SIG-M5 (cell line): ENCODE measurements at places on chromosomes 4 and X.

GRCh38 chr4:22721204-22721603 lies 28.5 kb downstream of the GBA3 start:
- DNase-seq, result no peak

DNA sequence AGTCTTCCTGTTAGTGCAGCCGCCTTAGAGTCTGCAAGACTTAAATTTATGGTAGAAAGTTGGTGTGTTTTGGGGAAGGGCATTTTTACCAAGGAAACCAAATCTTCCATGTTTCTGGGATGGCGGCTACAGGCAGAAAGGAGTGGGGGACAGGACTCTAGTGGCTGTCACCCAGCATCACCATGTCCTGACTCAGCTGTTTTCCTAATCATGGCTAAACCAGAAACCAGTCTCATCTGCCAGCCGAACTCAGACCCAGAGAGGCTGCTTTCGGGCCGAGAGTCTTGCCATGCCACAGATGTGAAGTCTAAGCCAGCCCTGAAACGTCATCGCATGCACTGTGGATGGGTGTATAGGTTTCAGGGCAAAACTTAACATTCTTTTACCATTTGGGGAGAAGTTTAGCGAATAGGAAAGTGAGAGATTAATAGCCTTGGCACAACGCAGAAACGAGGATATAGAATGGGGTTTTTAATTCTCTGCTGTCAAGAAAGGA lies 109.6 kb downstream of the ENPP6 start:
- DNase-seq, result no peak

DNA sequence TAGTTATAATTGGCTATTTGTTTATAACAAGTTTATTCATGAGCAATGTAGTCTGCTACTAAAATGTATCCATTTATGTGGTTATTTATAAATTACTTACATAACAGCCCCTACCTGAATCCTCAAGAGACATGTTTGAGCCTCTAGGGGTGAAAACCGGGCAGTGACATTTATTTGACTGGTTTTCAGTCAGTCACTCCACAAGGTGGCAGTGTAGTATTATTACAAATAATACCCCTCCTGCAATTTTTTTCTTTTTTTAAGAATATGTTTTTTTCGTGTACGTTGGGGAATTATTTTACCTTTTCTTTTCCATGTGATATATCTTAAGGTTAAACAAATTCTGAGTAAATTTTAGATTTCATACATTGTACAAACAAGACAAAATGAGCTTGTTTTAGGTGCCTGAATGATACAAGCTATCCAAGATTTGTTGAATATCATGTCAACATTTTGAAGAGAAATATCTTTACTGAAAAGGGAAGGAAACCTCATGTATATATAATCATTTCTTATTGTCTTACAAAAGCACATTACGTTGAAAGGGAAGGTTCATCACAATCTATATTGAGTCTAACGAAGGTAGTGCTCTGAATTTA lies 598.7 kb upstream of the TECRL start:
- no peak for DNase-seq

- no peak for DNase-seq
Measured at GRCh38 chr4:1234811-1235292, 14.1 kb downstream of the CTBP1 start.

- no peak for DNase-seq
Measured at GRCh38 chr4:163755013-163755412, 260.5 kb downstream of the TMA16 start.

DNA sequence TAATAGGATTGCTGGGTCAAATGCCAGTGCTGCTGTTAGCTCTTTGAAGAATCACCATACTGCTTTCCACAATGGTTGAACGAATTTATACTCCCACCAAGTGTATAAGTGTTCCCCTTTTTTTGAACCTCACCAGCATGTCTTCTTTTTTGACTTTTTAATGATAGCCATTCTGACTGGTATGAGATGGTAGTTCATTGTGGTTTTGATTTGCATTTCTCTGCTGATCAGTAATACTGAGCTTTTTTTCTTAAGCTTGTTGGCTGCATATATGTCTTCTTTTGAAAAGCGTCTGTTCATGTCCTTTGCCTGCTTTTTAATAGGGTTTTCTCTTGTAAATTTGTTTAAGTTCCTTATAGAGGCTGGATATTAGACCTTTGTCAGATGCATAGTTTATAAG lies 14.8 kb downstream of the USP38 start:
- DNase-seq, result no peak

GRCh38 chr4:19386786-19387185 lies 864.9 kb upstream of the SLIT2 start:
- DNase-seq, result no peak

GRCh38 chr4:16684097-16684496 lies 214.3 kb downstream of the LDB2 start:
- no peak for DNase-seq

DNA sequence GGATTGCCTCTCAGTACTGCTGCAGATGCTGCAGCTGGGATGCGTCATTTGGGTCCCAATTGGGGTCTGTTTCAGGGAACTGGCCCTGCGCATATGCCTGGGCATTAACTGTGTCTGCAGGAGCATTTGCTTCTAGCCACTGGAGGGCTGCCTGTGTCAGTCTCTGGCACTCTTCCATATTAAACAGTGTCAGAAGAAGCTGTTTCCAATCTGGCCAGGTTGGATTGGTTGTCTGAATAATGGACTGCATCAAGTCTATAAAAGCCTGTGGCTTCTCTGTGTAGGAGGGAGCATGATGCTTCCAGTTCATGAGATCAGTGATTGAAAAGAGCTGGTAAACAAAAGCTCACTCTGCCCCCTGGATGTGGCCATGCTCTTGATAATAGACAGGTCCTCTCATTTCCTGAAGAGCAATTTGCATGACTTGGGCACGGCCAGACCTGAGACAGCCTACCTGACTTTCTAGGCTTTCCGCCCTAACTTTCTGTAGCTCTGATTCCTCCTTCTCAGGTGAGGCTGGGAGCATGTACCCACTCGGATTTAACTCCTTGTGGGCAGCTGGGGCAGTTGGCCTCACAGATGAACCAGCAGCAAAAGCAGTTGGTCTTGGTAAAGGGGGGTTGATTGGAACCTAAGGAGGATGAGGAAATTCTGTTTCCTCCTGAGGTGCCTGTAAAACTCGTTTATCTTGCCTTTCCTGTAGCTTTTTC lies 29.2 kb downstream of the SULT1E1 start:
- DNase-seq, result no peak

DNA sequence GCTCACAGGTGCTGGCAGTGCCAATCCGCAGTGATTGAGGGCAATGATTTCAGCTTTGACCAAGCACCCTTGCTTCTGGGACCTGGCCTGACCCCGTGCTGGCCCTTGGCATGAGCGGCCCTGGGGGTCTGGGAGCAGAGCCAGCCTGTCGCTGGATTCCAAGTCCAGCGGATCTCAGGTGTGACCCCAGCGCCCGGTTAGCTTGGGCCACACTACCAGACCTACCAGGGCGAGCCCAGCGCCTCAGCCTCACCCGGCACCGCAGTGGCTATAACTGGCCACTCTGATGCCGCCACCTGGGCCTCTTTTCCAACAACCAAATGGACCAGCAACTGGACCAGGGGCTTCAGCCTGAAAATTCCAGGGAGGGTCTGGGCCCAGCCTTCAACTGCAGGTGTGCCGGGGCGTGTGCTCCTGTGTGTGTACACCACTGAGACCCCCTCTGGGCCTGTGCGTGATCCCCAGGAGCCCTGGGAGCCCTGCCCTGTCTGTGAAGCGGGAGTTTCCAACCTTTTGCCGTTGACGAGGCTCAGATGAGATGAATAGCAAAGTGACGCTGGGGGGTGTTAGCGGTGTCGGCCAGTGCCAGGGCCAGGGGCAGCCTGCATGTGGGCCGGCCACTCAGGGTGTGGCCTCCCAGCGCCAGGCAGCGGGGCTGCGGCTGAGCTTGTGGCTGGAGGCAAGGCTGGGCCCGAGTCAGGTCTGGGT lies 658 bp downstream of the SH3TC1 start:
- no peak for DNase-seq

DNA sequence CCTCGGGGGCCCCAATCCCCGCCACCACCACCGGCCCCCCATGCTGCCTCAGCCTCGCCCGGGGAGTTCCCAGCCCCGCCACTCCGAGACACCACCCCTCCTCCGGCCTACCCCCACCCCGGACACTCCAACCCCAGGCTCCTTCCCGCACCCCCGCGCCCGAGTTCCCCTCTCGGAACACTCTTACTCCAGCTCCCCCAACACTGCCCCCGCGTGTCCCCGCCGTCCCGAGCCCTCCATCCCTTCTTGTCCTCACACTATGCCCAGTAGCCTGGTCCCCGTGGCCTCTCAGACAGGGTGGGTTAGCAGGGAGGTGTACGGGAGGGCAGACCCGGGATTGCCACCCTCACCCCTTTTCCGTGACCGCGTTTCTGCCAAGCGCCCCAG lies 276.1 kb downstream of the BCOR start:
- DNase-seq, result no peak

DNA sequence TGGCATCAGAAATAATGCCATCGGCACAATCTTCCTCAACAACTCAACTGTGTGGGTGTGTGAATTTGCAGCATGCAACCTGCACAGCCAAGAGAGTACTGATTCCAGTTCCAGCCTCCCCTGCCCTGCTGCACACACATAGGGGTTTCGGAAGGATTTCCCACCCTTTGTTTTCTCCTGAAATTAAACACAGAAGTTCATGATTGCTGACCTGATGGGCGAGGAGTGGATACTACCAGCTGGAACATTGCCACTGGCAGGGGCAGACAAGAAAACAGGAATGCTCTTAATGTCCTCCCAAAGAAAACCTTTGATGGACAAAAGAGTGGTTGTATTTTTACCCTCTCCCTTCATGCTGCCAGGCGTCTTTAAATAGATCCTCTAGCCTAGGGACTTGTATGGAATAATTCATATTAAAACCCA lies 4.8 kb downstream of the NDP start:
- no peak for DNase-seq

GRCh38 chr4:85829276-85830051 lies 354.5 kb downstream of the ARHGAP24 start:
- no peak for DNase-seq

DNA sequence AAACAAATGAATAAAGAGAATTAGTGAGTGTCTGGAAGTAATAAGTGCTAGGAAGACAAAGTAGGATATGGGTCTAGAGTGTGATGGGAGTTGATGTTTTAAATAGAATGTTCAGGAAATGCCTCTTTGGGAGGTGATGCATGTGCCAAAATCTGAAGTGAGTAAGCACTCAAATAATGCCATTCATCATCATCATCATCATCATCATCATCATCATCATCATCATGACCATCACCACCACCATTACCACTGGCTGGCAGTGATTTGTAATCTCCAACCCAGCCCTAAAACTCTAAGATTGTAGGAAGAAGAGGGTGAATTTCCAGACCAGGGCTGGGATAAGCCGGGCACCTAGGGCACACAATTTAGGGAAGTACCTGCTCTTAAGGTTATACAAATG lies 9.7 kb upstream of the SOX3 start:
- no peak for DNase-seq

GRCh38 chrX:150570512-150570911 lies 2.1 kb downstream of the MTM1 start:
- no peak for DNase-seq

GRCh38 chrX:41045960-41046567 lies 39.2 kb upstream of the USP9X start:
- DNase-seq, result no peak

DNA sequence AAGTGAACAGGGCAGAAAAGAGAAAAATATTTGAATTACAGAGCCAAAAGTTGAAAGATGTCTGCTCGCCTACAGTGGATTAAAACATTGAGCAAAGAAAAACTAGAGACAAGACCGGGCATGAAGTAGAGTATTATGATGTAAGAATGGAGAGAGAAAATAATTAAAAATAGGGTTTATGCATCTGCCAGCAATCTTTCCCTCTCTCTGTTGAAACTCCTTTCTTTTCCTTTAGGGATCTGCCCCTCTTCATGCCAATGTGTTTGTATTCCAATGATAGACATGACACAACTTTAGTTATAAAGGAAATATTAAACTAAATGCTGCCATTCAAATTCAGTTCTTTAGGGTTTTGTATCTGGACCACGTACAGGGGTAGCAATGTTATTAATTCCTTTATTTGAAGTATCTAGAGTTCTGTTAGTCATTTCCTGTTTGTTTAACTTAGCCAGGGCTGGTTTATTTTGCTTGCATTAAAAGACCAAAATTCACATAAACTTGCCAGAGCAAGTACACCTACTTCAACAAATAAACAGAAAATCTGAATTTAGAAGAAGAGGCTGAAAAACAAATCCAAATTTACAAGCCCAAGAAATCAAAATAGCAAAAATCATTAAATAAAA lies 202.6 kb downstream of the SPOCK3 start:
- no peak for DNase-seq

GRCh38 chr4:95959633-95960032 lies 119.7 kb downstream of the PDHA2 start:
- DNase-seq, result no peak

DNA sequence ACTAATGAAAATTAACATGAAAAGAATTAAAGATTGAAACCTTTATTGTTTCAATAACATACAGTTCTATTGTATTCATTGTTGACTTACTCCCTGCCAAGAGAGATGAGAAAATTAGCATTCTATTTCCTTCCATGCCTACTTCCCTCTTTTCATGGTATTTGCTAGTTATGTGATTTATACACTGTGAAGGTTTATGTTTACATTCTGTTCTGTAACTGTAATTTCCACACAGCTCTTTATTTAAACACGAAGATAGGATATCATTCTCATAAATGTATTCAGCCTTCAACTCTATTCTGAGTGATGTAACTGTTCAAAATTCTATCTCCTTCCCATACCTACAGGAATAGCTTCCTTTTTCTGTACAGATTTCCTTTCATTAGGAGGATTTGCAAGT lies 6.6 kb downstream of the CCDC110 start:
- no peak for DNase-seq

DNA sequence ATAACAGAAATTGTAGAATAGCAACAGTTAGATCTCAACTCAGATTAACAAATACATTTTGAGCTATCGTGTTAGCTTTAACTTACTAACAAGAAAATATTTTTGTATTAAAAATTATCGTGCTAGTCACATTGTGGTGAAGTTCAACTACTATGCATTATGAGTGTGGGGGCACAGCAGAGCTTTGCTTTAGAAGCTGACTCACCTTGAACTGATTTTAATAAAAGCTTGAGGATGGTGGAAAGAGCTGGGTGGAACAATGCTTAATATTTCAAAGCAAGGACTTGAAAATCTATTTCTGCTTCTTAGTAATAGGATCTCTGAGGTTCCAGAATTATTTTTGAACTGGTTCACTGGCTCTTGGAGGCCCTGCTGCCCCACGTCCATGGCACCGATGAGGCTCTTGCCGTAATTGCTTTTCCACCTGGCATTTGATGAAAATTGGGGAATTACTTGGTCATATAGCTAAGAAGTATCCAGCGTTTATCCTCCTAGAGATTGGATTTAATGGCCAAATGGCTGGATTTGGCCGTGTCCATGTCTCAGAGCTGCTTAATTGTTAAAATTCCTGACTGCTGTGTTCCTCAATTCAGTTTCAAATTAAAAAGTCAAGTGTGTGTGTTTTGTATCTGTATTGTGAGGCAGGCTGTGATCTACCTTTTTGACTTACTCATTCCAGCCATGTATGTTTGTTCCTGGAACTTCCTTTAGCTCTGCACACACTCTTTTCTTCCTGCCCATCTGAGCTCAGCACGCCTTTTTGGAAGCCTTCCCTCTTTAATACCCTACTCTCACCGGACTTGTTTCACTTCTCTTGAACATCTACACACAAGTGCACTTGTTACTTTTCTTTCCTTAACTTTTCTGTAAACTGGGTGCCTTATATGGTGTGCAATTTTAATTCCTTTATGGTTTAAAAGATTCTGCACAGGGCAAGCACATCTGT lies 66.6 kb upstream of the LIMCH1 start:
- no peak for DNase-seq
